Activated T-helper 1 cell treated with anti-CD3 and anti-CD28 coated beads, Interleukin-2, amount 50 U/mL, for 16 hours (primary cell): ENCODE measurements at places on chromosomes 7 and 10.

DNA sequence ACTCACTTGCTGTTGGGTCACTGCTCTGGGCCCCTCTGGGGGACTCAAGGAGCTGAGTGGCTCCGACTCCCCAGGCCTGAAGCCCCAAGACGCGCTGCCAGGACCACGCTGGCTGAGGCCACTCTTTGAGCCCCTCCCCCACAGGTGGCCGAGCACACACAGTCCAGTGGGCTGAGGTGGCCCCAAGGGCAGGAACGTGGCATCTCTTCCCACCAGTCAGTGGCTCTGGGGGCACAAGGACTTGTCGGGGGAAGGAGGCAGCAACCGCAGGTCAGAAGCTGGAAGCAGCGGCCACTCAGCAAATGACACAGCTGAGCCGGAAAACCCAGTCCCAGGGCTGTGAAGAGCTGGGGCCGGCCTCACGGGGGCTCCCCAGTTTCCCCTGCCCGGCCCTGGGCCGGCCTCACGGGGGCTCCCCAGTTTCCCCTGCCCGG lies 24.1 kb downstream of the GRIFIN start:
- DNase-seq, result no peak

DNA sequence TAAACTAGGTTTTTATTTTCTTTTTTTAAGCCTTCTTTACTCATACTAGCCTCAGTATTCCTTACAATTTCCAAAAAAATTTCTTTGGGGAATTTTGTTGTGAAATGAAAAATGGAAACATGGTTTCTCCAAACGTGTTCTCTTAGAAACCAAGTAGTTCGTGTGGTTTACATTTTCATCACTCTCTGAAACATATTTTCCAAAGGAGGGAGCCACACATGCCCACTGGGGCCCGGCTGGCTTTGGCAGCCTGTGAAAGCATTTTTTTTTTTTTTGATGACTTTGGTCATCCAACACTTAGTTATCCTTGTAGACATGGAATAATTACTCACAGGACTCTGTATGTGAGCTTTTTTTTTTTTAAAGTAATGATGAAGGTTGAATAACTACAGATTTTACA lies 169.6 kb downstream of the C7orf25 start:
- DNase-seq, result no peak

DNA sequence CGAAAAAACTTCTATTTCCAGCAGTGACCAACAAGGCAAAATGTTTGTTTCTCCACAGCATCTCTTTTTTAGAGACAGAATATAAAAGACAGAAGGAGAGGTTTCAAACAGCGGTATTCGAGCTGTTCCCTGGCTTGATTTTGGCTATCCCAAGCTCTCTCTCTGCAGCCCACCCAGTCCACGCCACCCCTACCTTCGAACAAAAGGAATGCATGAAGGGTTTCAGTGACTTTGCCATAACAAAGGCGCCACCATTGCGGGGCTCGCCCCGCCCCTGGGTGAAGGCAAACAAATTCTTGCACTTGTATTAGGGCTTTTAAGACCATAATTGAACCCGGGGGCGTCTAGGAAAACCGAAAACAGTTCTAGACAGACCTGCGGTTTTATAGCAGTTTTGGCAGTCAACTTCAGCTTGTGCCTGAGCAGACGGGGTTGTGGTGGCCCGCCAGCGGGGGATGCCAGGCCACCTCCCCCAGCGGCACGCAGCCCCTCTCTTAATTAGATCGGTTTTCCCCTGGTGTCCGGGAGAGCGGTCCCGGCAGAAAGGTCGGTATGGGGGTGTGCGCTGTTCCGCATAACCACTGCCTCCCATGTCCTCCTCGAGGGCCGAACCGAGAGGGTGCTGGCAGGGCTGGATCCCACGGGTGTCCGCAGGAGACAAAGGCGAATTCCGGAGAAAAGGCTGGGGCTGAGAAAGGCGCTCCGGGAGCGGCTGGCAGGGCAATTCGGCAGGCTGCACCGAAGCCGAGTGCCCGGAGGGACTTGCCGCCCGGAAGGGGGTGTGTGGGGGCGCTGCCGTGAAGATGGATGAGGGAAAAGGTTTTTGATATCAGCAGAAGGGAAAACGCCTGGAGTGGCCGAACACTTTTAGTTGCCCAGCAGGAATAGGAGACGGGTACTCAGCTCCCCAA lies 2.7 kb upstream of the HOXA11 start:
- DNase-seq, result no peak

GRCh38 chr10:92999191-92999590 lies 61.4 kb upstream of the CYP26C1 start:
- no peak for DNase-seq

GRCh38 chr7:117731455-117731854 lies 141.8 kb downstream of the CTTNBP2 start:
- no peak for DNase-seq

GRCh38 chr7:107661081-107661864 lies 645 bp downstream of the SLC26A4 start:
- no peak for DNase-seq

GRCh38 chr10:78531088-78531487 lies 497.4 kb downstream of the RPS24 start:
- DNase-seq, result no peak

GRCh38 chr10:28678687-28679457 lies 1.6 kb downstream of the BAMBI start:
- DNase-seq, result no peak

DNA sequence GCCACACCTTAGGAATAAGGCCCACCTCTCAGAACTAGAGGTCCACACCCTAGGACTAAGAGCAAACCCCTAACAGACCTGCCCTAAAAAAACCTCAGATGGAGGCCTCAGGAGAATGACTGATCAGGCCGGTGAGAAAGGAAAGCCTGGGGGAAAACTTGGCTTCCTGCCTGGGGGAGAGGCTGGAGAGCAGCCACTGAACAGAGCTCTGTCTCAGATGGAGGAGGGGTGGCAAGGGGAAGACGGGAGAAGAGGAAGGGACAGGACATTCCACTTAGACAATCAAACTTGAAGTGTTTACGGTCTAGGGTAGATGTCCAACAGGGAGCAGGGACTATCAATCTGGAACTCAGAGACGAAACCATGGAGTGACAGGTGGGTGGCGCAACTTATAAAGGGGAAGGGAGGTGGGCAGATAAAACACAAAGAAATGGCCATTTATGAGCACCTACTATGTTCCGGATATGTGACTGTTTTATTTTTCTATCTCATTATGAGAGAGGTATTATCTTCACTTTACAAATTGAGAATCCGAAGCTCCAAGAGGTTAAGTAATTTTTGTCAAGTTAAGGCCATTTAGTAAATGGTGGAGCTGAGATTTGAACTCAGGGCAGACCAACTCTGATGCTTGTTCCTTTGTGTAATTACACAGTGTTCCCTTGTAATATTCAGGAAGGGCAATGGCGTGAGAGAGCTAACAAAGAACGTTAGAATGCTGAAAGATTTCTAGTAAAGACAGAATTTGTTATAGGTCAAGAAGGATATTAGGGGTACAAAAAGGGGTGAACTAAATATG lies 82.6 kb downstream of the DNMBP start:
- DNase-seq, result no peak

DNA sequence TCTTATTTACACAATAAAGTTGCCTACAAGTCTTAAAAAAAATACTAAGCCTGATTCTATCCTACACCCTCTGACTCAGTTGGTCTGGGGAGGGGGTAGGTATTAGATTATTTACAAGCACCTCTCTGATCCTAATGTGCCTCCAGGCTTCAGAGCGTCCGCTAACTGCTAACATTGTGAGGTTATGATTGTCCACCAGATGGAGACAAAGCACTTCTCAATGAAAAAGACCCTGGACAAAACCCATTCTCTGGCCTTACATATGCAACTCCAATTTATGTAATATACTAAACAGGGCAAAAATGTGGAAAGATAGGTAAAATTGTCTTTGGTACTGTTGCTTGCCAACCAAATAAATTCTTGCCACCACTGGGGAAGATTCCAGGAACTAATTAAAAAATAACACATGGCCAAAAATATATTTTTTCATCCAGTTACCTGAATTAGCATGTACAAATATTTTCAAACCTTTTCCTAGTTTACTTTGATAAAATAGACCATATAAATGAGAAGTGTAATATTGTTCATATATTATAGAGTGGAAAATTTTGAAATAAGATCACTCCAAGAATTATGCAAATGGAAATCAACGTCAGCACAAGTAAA lies 92.4 kb downstream of the KIF20B start:
- no peak for DNase-seq

DNA sequence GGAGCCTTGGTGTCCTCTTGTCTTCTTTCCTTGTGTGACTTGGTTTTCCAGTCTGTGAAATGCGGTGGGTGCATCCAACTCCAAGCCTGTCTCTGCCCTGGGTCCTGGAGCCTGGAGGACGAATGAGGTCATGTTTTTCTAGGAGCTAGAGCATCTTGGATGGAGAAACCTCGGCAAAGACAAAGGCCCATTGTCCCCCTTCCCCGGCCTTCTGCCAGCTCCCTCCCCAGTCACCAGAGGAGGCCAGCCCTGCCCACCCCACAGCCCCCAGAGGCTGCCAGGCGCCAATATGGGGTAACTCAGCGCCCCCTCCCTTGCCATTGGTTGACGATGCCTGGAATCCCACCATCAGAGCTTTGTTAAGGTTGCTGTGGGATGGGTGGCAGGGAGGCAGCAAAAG lies 40.4 kb downstream of the KCTD7 start:
- no peak for DNase-seq

- DNase-seq, result no peak
These were observed 47.3 kb downstream of the NCAPG2 start for GRCh38 chr7:158657189-158657746.

- DNase-seq, result no peak
These were observed 201.4 kb downstream of the FZD1 start for GRCh38 chr7:91465595-91466061.

GRCh38 chr7:37765872-37766525 lies 82.4 kb upstream of the NME8 start:
- DNase-seq, result no peak
